ENCODE measurements at places on chromosomes 4 and X.

GRCh38 chr4:172680691-172681090 lies 487.9 kb upstream of the GALNT7 start:
- no peak for DNase-seq

DNA sequence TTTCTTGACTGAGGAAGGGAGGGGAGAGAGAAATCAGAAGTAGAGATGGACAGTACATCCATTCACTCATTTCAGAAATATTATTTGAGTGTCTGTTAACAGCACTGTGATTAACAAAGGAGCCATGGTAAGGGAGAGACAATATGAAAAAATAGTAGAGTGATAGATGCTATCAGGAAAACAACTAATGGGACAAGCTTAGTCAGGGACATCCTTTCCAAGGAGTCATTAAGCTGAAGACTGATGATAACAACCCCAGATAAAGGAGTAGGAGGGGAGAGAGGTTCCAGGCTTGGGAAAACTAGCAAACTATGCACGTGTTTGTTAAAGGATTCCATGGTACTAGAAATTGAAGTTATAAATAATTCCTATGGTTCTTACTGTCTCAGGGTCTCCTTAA lies 122.2 kb downstream of the CBR4 start:
- peak; percentile 65 for DNase-seq

DNA sequence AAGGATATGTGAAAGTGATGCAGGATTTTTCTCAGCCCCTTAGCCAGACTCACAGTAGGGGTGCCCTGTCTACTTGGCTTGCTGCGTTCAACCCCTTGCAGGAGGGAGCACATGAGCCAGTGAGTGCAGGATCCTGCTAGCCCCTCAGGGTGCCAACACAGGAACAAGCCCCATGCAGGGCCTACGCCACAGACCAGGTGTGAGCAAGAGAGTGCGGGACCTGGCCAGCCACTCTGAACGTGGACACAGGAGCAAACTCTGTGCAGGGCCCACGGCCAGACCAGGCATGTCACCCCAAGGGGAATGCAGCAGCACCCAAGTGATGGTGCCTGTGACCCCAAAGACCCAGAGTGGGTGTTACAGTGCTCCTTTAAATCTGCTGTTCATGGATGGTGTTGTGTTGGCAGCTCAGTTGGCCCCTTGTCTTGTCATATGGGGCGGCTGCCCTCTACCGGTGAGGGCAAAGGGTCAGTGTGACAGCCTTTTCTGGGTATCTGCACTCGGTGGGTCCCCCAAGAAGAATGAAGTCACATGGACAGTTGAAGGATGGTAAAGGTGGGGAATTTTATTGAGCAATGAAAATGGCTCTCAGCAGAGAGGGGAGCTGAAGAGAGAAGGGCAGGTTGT lies 188.4 kb upstream of the MAOA start:
- DNase-seq: no peak

- no peak for DNase-seq
Observed at GRCh38 chr4:2786794-2787229, 6.1 kb upstream of the SH3BP2 start.

GRCh38 chr4:152947311-152947710 lies 11.2 kb downstream of the FHDC1 start:
- DNase-seq: peak; percentile 24

DNA sequence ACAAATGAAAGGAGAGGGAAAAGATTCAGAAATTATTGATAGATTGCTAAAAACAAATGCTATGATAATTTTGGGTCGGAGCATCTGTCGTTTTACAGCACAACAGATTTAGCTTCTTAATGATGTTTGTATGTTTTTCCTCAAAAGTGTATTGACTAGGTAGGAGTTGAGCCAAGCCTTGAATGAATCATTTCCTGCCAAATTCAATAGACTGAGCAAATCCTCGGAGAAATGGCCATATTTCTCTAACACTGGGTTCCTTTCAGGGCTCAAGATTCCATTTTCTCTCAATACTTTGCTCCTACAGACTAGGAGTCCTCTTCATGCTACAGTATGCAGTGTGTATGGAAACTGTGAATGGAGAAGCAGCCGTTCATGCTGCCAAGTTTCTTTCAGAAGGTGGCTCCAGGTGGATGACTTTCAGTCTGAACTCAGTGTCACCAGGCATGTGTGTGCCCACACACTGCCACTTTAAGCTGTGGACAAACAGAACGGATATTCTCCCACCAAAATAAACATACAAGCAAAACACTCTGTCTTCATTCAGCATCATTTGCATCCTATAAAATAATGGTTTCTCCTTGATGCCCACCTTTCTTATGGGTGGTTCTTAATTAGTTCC lies 146.0 kb downstream of the TBL1X start:
- DNase-seq: peak; percentile 20

- DNase-seq: no peak
Observed at GRCh38 chr4:150368667-150369066, 213.3 kb upstream of the MAB21L2 start.

- DNase-seq: no peak
Observed at GRCh38 chrX:40444133-40444532, 136.6 kb upstream of the ATP6AP2 start.

GRCh38 chr4:157576671-157577217 lies 356.2 kb downstream of the GRIA2 start:
- no peak for DNase-seq

DNA sequence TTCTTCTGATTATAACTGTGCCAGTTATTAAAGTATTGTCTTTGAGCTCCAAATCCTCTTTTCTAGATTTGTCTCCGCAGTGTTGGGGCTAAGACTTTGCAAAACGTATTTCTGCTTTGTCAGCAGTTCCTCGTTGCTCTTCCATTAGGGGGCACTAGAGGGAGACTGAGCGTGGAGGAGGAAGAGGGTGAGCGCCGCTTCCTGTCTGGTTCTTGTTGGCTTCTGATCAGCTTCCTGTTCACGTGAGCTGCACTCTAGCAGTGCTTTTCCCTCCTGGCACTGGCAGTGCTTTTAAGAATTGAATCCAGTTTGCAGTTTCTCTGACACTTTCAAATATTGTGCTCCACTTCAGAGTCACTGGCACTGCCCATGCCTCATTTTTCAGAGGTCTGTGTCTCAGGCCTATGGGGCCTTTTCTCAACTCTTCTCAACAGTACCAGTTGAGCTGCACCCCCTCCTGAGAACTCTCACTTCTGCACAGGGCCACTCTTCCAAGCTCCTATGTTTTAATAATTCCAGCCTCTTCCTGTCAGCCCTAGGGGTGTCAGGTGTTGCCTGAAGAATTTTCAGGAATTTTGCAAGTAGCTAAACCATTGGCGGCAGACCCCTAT lies 54.4 kb upstream of the LCORL start:
- peak; percentile 2 for DNase-seq

GRCh38 chr4:19614171-19614570 lies 637.5 kb upstream of the SLIT2 start:
- no peak for DNase-seq

DNA sequence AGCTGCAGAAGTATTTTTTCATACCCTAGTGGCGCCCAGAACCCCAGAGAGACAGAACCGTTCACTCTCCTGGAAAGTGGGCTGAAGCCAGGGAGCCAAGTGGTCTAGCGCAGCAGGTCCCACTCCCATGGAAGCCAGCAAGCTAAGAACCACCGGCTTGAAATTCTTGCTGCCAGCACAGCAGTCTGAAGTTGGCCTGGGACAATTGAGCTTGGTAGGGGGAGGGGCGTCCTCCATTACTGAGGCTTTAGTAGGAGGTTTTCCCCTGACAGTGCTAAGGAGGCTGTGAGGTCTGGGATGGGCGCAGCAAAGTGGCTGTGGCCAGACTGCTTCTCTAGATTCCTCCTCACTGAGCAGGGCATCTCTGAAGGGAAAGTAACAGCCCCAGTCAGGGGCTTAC lies 84.5 kb upstream of the ATXN3L start:
- DNase-seq: no peak

DNA sequence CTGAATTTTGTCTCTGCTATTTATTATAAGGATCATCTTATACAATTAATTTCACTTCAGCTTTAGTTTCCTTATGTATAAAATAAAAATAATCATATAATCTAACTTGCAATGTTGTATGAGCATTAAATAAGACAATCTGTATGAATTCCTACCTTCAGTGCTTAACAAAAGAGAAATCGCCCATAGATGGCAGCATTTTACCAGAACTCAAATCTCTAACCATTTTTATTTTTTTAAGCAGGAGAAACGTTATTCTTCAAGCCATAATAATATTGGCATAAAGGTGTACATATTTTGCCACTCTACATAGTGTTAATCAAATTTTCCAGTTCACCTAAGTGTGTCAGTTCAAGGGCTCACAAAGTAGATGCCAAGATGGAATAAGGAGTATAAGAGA lies 78.8 kb downstream of the TMEM47 start:
- peak; percentile 38 for DNase-seq

- DNase-seq: no peak
Observed at GRCh38 chr4:110920990-110921389, 298.1 kb upstream of the PITX2 start.

GRCh38 chr4:44646151-44646550 lies 5.3 kb downstream of the YIPF7 start:
- no peak for DNase-seq

GRCh38 chr4:177322266-177322665 lies 12.6 kb downstream of the NEIL3 start:
- DNase-seq: no peak

DNA sequence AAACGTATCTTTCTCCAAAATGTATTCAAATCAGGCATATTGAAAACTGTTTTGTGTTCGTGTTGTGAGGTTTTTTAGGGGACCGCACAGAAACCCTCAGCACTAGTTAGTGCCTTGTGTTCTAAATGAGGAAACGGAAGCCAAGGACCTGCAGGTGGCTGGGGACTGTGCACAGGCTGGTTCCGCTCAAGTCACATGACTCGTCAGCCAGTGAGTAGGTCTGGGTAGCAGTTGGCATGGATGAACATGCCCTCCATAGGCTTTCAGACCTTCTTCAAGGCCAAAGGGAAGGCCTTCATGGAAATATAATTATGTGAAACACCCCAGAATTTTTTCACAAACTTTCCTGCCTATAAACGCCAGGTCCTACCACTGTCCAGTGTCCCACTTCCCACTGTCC lies 1.3 kb upstream of the F11 start:
- no peak for DNase-seq

GRCh38 chr4:125003840-125004239 lies 291.3 kb upstream of the ANKRD50 start:
- DNase-seq: no peak

GRCh38 chrX:153061732-153062131 lies 5.5 kb downstream of the PNMA3 start:
- peak; percentile 61 for DNase-seq

DNA sequence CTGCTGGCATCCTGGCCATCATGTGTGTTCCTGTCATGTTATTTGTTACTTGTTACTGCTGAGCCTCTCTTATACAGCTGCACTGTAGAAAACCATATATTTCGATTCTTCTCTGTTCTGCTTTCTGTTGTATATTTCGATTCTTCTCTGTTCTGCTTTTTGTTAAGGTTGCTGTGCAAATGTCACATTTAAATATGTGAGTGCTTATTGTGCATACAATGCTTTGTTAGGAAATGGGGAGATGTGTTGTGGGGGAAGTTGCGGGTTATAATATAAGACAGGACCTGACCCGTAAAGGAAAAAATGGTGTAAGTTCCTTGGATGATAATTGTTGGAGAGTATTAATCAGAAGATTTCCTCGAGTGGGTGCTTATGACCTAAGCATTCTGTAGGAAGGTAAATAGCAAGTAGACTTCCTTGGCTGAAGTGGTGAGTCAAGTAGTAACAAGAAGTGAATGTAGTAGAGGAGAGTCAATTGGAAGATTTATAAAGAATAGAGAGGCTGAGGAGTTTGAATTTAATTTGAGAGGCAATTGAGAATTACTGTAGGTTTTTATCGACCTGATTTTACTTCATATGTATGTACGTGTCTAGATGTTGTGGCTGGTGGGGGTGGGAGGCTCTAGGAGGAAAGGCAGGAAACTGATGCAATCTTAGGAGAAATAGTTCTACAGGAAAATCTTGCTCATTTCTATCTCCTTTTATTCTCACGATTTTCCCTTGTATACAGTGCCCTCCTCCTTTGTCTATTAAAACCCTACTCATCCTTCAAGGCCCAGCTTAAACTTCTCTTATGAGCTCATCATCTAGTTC lies 8.5 kb downstream of the OGT start:
- DNase-seq: peak; percentile 85

- DNase-seq: no peak
Observed at GRCh38 chr4:182536221-182536811, 293.1 kb downstream of the TENM3 start.

- DNase-seq: peak; percentile 49
Observed at GRCh38 chr4:153152501-153153338, 51.5 kb upstream of the TRIM2 start.

DNA sequence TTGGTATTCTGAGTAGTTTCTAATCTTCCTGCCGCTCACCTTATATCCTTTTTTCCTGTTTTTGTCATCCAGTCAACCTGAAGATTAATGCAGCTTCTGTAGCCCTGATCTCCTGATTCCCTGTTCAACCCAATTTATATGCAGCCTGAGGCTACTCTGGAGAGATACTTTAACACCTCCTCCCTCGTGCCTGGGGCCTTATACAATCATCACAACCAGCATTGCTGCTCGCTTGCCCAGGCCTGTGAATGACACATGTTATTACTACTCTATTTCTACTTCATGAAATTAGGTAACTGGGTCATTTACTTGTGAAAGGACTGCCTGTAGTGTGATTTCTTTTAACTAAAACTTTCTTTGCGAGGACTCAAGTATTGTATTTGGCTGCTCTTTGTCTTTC lies 33.7 kb upstream of the WDR17 start:
- no peak for DNase-seq

DNA sequence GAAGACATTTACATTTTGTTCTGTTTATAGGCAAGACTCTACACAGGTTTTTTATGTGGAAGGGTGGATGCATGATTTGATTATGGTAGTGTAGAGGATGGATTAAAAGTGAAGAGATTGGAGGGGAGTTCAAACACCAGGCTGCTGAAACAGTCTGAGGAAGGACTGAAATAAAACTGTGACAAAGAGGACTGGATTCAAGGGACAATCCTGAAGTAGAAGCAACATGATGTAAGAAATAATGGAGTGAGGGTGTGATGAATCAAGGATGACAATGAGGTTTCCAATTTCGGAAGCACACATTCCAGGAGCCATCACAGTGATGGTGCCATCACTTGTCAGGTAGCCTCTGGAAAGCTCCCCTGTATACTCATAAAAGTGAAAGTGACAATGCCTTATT lies 103.5 kb downstream of the SYNPO2 start:
- DNase-seq: no peak

DNA sequence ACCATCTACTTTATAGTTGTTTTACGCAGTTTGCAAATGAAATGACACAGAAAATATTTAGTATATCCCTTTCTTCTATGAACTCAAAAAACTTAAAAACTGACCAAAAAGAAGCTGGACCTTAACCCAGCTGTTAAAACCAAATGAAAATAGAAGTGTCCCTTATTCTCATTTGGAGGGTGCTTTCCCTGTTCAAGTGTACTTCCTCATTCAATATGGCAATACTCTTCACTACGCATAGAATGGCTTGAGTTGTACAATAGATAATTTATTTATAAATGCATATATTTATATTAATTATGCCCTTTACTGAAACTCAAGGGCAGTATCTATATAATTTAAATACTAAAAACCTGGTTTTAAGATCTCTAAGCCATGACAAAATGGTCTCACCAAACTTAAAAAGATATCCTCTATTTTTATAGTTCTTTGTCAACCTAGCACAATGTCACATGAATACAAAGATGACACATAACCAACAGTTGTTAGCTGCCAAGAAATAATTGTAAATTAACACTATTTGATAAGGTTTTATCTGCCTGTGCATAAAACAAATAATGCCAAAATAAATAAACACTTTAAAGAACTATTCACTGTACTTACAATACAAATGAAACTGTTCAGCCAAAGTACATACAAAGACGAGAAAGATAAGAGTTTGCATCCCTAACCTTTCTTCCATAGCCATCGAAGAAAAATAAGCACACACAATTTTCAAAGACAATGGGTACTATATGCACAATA lies 25.2 kb downstream of the YTHDC1 start:
- DNase-seq: no peak

Data from fibroblast of skin of right biceps (primary cell).